Activated naive CD8-positive, alpha-beta T cell treated with anti-CD3 and anti-CD28 coated beads, Interleukin-2, amount 50 U/mL, for 24 hours (primary cell): ENCODE measurements at places on chromosomes 3 and 15.

DNA sequence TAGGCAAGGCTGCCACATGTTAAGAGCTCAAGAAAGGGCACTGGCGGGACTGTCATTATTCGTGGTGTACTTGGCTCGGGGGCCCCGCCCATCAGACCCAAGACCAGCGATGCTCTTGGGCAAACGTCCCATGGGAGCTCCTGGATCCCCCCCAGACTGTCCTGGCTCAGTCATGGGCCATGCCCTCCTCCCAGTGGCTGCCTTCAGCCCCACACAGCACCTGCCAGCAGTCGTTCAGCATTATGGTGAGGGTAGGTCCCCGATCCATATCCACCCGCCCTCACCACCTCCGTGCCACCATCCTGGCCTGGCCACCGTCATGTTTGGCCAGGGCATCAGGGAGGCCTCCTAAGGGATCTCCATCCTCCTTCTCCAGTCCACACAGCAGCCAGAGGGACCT is 51.4 kb upstream of the IQSEC1 start:
- no peaks in the 10 kb centered on the region for H3K4me1 ChIP-seq
- no peak for DNase-seq
- no peak overlapping the region for H3K27ac ChIP-seq
- H3K27me3 ChIP-seq, result no peaks in the 10 kb centered on the region
- no peak overlapping the region for H3K4me3 ChIP-seq

- peaks cover 31% of the 10 kb centered on the region for H3K36me3 ChIP-seq
- H3K4me3 ChIP-seq, result no peak overlapping the region
- peaks cover 19% of the 10 kb centered on the region for H3K4me1 ChIP-seq
- H3K27ac ChIP-seq, result no peak overlapping the region
- no peaks in the 10 kb centered on the region for H3K27me3 ChIP-seq
- DNase-seq, result no peak
Measured at GRCh38 chr3:87247430-87247773, 20.3 kb downstream of the CHMP2B start.

DNA sequence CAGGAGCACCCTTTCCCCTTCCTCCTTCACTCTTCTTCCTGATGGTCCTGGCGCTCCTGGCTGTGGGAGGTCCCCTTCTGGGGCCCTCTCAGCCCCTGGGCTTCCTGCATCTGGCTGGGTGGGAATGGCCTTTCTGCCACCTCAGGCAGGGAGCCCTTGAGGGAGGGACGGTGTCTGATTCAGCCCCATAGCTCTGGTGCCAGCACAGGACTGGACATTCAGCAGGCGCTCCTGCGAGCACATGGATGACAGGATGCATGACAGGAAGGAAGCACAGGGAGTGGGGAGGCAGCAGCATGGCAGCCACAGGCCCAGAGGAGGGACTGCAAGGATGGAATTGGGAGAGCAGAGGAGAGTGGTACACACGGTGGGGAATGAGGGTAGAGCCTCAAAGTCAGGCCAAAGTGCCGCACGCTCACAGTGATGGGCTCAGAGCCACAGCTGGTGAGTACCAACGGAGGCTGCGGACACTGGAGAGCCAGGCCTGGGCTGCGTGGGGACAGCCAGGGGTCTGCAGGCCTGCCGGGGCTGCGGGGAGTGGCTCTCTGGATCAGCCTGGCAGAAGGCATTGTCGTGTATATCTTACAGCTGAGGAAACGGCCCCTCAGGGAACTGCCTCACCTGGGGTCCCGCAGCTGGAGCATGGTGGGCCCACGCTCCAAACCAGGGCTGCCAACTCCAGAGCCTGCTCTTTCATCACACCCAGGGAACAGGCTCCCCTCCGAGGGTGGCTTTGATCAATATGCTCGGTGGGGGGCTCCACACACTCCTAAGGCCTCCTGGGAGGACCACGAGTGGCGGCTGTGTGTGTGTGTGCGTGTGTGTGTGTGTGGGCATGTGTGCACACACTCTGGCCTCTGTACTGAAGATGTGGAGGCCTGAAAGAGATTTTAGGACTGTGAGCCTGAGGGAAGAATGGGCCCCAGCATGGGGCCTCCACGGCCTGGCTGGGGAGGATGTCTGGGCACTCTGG is 51.4 kb upstream of the CTSH start:
- H3K27me3 ChIP-seq, result no peaks in the 10 kb centered on the region
- DNase-seq, result no peak
- no peak overlapping the region for H3K4me3 ChIP-seq
- no peaks in the 10 kb centered on the region for H3K36me3 ChIP-seq
- H3K27ac ChIP-seq, result no peak overlapping the region
- no peaks in the 10 kb centered on the region for H3K4me1 ChIP-seq

GRCh38 chr3:141722081-141722480 is 16.0 kb upstream of the RNF7 start:
- no peak for DNase-seq
- peaks cover 1% of the 10 kb centered on the region for H3K27me3 ChIP-seq
- no peaks in the 10 kb centered on the region for H3K4me1 ChIP-seq

GRCh38 chr15:75451674-75452363 is at the start of gene SIN3A:
TSS of gene SIN3A (minus strand) at chr15:75451690. CDS start at chr15:75430375, 21,315 bp downstream.
- peak within 1 kb of the TSS; percentile 99 for H3K27ac ChIP-seq
- peaks cover 11% of the 10 kb centered on the region for H3K36me3 ChIP-seq
- peak; percentile 99 for DNase-seq
- no peaks in the 10 kb centered on the region for H3K27me3 ChIP-seq

GRCh38 chr15:91867581-91868026 is 14.1 kb downstream of the SLCO3A1 start:
- peaks cover 8% of the 10 kb centered on the region for H3K27me3 ChIP-seq
- H3K4me1 ChIP-seq, result peaks cover 66% of the 10 kb centered on the region
- DNase-seq, result no peak
- no peaks in the 10 kb centered on the region for H3K36me3 ChIP-seq
- no peak overlapping the region for H3K4me3 ChIP-seq

DNA sequence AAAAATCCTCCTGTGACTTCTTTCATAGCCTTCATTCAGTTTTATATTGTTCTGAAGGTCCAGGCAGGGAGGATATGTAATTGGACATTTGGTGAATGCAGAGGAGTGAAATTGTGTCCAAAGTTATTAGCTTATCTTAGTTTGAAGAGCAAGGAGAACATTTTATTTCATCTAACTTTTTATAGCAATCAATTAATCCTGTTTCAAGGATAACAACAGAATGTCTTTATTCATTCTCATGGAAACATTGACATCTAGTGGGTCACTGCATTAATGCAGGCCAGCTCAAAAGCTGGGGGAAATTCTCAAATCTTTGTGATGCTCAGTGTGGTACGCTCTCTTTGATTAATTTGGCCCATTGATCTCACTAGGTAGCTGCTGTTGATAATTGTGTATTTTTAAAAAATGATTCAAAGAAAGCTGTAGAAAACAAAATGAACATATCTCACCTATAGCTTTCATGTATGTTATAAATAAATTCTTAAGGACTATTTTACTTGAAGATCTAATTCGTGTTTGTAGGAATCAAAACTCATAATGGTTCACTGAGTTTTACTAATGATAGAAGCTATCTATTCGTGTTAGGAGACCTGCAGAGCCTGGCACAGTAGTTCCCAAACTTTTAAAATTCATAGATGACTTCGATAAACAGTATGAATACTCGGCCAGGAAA is 150.8 kb upstream of the KCNMB2 start:
- H3K4me3 ChIP-seq, result no peak overlapping the region
- H3K27me3 ChIP-seq, result peaks cover 7% of the 10 kb centered on the region
- no peaks in the 10 kb centered on the region for H3K4me1 ChIP-seq
- DNase-seq, result peak; percentile 6

- no peaks in the 10 kb centered on the region for H3K36me3 ChIP-seq
- H3K4me1 ChIP-seq, result peaks cover 30% of the 10 kb centered on the region
- DNase-seq, result no peak
- peak overlapping the region; percentile 1 for H3K4me3 ChIP-seq
- no peak overlapping the region for H3K27ac ChIP-seq
- no peaks in the 10 kb centered on the region for H3K27me3 ChIP-seq
Measured at GRCh38 chr3:112984485-112984884, 6.3 kb upstream of the GTPBP8 start.

DNA sequence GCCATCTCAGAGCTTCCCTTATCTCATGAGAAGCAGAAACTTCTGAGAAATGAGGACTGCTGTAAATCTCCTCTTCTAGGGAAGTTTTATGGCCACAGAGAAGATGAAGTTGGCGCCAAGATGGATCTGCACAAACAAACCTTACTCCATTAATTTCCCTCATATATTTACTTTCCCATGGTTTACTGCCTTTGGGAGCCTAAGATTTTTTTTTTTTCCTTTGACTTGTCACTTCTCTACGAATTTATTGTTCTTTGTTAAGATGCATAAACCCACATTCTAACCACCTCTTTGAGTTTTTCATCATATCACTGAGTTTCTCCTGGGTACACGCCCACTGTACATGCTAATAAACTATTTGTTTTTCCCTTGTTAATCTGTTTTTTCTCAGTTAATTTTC is 21.5 kb upstream of the NPTN start:
- H3K27ac ChIP-seq, result no peak overlapping the region
- H3K36me3 ChIP-seq, result no peaks in the 10 kb centered on the region
- H3K4me1 ChIP-seq, result peaks cover 20% of the 10 kb centered on the region

- H3K4me3 ChIP-seq, result peak within 1 kb of the TSS; percentile 89
- H3K36me3 ChIP-seq, result peaks cover 6% of the 10 kb centered on the region
- peak within 1 kb of the TSS; percentile 93 for H3K27ac ChIP-seq
- H3K27me3 ChIP-seq, result no peaks in the 10 kb centered on the region
Measured at GRCh38 chr3:138834596-138835396, at the start of gene PIK3CB. TSS of gene PIK3CB (minus strand) at chr3:138834928. CDS start at chr3:138759343, 75,585 bp downstream.

- peaks cover 1% of the 10 kb centered on the region for H3K4me1 ChIP-seq
- peaks cover 4% of the 10 kb centered on the region for H3K36me3 ChIP-seq
- no peak overlapping the region for H3K27ac ChIP-seq
- no peak for DNase-seq
- no peaks in the 10 kb centered on the region for H3K27me3 ChIP-seq
Measured at GRCh38 chr15:42593143-42593542, 17.7 kb downstream of the STARD9 start.

DNA sequence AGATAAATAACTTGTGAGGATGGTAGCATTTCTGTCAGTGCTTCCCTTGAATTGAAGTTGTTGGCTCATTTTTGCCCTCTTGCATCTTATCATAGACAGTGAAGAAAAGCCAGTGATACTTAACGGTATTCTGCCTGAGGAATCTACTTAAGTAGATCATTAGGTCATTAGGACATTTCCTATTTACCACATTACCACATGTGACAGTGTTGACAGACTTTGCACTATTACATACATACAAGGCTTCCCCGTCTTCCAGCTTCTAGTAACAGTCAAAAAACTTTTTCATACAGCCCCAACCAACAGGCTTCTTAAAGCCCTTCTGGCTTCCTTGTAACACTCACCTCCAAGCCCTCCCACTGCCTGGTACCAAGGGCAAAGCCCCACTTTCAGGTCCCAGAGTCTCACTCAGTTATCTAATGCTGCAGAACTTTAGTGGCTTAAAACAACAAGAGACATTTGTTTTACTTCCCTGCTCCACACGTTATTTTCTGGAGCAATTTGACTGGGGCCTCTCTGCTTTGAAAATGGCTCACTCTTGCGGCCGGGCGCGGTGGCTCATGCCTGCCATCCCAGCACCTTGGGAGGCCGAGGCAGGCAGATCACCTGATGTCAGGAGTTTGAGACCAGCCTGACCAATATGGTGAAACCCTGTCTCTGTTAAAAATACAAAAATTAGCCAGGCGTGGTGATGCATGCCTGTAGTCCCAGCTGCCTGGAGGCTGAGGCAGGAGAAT is 40.0 kb downstream of the ASB7 start:
- no peak overlapping the region for H3K27ac ChIP-seq
- no peaks in the 10 kb centered on the region for H3K27me3 ChIP-seq
- DNase-seq, result no peak
- H3K4me1 ChIP-seq, result peaks cover 22% of the 10 kb centered on the region
- H3K4me3 ChIP-seq, result no peak overlapping the region
- no peaks in the 10 kb centered on the region for H3K36me3 ChIP-seq

- no peak overlapping the region for H3K4me3 ChIP-seq
- no peak for DNase-seq
- peaks cover 2% of the 10 kb centered on the region for H3K4me1 ChIP-seq
- H3K27me3 ChIP-seq, result no peaks in the 10 kb centered on the region
Measured at GRCh38 chr3:151403246-151403645, 18.7 kb upstream of the P2RY12 start.

DNA sequence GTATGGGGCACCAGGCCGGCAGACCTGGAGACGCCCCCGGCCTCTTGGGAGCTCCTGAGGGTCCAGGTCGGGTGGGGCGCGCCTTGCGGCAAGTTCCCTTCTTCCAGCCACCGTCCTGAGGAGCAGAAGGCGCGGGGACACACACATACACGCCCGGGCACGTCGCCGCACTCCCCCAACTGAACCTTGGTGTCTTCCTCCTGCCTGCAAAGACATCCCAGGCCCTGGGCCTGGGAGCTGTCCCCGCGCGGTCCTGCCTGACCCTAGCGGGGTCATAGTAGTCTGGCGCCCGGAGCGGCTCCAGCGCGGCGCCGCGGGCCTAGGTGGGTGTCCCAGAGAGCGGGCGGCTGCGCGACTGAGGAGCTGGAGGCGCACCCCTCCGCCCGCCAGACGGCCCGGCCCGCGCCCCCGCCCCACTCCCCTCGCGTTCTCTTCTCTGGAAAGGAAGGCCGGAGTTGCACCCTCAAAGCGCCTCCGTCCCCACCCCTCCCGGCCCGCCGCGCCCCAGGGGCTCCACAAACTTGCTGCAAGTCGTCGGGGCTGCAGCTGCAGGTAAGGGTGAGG is 185.9 kb upstream of the LINGO1 start:
- DNase-seq, result no peak
- H3K36me3 ChIP-seq, result no peaks in the 10 kb centered on the region
- H3K4me1 ChIP-seq, result peaks cover 3% of the 10 kb centered on the region
- no peak overlapping the region for H3K4me3 ChIP-seq

GRCh38 chr3:133269393-133269792 is 130.5 kb upstream of the BFSP2 start:
- H3K27ac ChIP-seq, result no peak overlapping the region
- H3K4me3 ChIP-seq, result no peak overlapping the region
- no peaks in the 10 kb centered on the region for H3K4me1 ChIP-seq
- peaks cover 10% of the 10 kb centered on the region for H3K27me3 ChIP-seq

DNA sequence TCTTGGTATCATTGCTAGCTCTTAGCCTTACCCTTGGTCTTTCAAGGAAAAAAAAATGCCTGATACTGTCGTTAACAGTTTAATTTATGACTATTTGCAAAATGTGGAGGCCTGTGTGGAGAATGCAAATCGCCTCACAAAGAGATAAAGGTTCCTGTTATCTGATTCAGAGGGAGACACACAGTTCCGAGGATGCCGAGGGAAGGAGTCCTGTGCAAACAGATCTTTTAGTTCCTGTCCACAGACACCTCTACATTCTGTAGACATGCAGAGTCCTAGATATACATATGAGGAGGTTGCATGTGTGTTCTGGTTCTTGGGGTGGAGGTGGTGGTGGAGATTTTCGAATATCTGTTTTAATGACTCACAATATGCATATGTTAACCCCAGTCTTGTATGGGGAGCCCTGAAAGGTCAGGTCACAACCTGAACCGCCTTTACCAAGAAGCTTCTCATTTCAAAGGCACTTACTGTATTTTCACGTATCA is 5.7 kb downstream of the NR2F2 start:
- no peak for DNase-seq
- no peak overlapping the region for H3K27ac ChIP-seq
- peaks cover 18% of the 10 kb centered on the region for H3K4me1 ChIP-seq
- H3K4me3 ChIP-seq, result no peak overlapping the region
- peaks cover 2% of the 10 kb centered on the region for H3K36me3 ChIP-seq

GRCh38 chr15:97401195-97401594 is 559.3 kb upstream of the ARRDC4 start:
- no peak for DNase-seq
- H3K27me3 ChIP-seq, result no peaks in the 10 kb centered on the region
- H3K36me3 ChIP-seq, result no peaks in the 10 kb centered on the region
- H3K4me3 ChIP-seq, result no peak overlapping the region

GRCh38 chr3:9387322-9387655 is 10.1 kb upstream of the SETD5 start:
- peak overlapping the region; percentile 68 for H3K27ac ChIP-seq
- no peak for DNase-seq
- no peak overlapping the region for H3K4me3 ChIP-seq
- no peaks in the 10 kb centered on the region for H3K27me3 ChIP-seq
- H3K36me3 ChIP-seq, result peaks cover 80% of the 10 kb centered on the region
